ENCODE measurements at places on chromosomes 7 and 10.

- DNase-seq, result no peak
Measured at GRCh38 chr7:158032561-158033115, 555.0 kb downstream of the PTPRN2 start.

DNA sequence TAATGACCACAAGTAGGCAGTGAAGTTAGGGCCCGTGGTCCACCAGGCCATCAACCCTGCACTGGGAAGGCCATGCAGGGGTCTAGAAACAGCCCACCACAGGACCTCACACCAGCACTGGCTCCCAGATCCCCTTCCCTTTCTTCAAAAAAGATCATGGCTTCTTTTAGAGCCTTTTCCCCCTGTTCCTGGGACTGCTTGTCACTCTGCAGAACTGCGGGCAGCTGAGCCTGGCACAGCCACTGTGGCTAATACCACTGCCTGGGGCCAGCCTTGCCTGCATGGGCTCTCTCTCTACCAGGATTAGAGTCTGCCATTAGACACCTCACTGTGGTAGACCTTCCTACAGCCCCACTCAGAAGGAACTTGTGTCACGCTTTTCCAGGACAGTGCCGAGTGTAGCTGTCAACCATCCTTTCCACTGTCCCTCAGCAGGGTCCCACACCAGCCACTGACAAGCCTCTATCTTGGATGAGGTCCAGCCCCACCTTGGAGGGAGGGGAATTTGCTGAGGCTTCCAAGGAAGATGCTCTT, 19.0 kb upstream of the C10orf90 start:
- no peak for DNase-seq

DNA sequence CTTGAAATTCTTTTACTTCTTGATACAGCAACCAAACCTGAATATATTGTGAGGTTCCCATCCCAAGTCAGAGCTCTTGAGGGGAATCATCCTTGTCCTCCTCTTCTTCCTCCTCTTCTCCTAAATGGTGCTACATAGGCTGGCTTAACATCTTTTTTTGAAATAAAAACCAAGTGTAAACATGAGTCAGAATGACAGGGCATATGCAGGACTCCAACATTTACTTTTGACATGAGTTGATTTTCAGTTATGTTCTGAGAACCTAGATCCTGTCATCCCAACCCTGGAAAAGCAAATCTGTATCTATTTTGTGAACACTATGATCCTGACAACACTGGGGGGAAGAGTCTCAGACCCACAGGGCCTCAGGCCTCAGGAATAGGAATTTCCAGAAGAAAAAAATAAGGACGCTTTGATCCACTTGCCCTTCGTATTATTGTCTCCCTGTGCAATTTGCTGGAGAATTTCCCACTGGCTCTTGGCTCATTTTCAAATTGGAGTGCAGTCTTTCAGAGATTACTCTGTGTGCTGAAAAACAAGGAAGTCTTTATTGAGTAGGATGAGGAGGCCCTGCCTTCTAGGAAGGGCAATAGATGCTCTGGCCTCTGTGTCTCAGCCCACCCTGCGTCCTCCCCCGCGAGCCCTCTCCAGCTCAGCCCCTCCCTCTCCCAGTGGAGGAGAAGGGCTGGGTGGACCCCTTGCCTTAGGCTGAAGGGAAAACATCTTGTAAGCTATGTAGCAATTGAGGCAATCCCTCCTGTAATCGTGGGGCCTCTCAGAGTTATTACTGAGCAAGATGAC, 121.6 kb downstream of the CREB5 start:
- DNase-seq, result no peak

- no peak for DNase-seq
Measured at GRCh38 chr10:131814567-131815265, 86.1 kb upstream of the PPP2R2D start.

DNA sequence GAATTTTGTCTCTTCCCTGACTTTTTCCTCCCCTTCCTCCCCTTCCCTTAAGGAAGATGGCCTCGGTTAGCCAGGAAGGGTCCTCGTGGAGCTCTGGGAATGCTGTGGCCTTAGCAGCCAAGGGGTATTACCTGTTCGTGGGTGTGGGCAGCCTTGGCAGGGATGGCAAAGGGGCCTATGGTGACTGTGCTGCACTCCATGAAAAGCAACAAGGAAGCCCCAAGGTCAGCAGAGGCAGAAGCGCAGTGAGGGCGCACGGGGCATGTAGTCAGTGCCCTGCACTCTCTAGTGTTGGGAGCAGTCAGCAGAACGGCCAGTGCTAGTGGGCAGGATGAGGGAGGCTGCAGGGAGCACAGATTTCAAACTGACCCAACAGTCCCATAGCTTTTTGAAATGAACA, 191.8 kb downstream of the ADARB2 start:
- no peak for DNase-seq

- DNase-seq, result no peak
Measured at GRCh38 chr10:73836427-73836980, 25.1 kb upstream of the NDST2 start.
